ENCODE measurements at places on chromosomes 5 and 9.

DNA sequence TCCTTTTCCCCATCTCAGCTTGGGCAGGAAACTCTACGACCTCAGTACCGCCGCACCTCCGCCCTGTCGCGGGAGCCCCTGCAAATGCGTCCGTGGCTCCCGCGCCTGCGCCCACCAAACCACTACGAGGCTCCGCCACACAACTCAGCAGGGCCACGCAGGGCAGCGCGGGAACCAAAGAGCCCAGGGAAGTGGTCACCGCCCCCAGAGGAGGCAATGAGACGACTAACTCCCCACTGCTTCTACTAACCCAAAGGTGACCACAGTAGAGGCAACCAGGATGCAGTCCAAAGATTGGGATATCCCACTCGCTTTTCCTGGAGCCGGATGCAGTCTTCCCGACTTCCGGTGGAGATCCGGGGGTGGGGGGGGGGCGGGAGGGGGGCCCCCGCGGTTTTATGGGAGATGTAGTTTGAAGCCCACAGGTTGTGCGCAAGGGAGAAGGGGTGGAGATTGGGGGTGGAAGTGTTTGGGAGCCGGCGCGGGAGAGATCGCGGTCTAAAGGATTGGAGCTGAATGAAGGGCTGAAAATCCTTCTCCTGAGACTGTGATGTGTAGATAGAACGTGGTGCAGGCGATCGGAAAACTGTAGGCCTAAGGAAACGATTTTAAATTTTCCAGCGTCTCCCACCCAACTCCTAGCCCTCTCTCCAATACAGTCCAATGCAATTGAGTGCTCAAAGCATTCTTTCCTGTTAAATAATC, at the start of gene NUDT12:
TSS of gene NUDT12 (minus strand) at position 337 of the 705 bp plus-strand sequence. CDS start 2,541 bp downstream, outside the sequence.
- DNase-seq = peak; percentile 49

GRCh38 chr5:44454002-44454401, 64.8 kb upstream of the FGF10 start:
- DNase-seq = no peak

- no peak for DNase-seq
Measured at GRCh38 chr9:113896713-113897112, 20.6 kb downstream of the ZNF618 start.

DNA sequence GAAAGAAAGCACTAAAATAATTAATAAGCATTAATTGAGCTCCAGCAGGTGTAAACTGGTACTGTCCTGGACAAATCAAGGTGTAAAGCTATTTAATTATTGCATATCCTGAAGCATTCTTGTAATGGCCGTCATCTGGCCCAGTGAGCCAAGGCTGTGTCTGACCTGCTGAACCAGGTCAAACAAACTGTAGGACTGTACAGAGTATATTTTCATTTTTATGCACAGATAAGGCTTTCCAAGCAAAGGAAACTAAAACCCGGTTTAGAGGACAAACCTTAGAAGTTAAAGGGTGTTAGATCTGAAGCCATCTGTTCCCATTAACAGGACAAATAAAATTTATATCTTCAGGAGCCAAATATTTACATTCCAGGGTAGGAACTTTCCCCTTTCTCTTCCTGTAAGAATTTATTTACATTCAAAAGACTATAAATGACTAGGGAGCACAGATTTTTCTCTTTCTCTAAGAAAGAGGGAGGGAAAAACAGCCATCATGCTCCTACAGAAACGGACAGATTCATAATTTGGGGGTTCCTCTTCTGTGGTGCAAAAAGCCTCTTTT, 69.8 kb downstream of the ESM1 start:
- no peak for DNase-seq

GRCh38 chr5:154503698-154504039, 25.6 kb upstream of the HAND1 start:
- DNase-seq = no peak

GRCh38 chr5:33291216-33292000, 149.4 kb upstream of the TARS1 start:
- DNase-seq = no peak

DNA sequence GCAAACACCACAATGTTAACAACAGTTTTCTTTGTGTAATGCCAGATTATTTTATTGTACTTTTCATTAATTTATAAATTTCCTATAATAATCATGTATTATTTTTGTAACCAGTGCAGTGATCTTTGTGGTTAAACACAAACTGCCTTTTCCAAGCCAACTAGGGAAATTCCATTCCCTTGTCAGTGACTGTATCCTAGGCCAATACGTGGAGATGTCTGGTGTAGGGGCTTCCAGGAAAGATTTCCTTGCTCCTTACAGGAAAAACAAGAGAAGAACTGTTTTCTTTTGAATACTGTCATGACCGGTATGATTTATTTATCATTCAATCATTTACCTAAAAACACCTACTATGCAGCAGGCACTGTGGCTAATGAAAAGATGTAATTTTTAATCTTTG, 31.4 kb downstream of the FANCC start:
- DNase-seq = no peak

GRCh38 chr5:79859588-79859987, 131.5 kb downstream of the MTX3 start:
- DNase-seq = no peak

DNA sequence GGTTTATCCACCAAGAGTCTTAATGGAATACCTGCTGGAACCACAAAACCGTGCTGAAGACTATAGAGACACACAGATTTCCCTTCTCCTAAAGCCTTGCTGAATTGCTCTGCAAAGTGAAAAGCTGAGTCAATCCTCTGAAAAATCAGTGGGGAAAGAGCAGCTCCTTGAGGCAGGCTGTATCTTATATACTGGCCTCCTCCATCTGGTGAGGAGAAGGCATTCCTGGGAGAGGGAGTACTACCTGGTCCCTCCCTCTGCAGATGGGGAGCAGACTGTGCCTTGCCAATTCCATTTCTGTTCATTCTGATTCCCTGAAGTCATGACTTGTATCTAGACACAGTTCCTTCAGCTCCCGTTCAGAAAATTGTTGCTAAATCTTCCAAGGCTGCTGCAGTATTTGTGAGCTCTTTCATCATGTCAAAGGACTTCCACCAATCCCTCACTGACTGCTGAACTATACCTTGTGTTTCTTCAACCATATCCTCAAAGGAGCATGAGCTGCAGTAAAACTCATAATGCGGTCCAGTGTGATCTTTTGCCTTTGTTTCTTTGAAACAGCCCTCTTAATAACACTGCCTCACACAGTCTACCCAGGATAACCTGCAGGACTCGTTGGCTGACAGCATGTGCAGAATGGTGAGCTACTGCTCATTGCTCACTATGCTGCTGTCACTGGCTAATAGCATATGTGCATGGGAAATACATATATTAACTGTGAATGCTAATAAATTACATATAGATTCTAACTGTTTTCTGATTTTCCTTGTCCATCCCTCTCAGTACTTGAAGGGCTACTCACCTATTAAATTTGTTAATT, 84.5 kb downstream of the FOXD1 start:
- no peak for DNase-seq
